ENCODE measurements at places on chromosomes 12 and 14.

- peak; percentile 23 for DNase-seq
These were observed 168.3 kb downstream of the DAD1 start for GRCh38 chr14:22420598-22421186.

DNA sequence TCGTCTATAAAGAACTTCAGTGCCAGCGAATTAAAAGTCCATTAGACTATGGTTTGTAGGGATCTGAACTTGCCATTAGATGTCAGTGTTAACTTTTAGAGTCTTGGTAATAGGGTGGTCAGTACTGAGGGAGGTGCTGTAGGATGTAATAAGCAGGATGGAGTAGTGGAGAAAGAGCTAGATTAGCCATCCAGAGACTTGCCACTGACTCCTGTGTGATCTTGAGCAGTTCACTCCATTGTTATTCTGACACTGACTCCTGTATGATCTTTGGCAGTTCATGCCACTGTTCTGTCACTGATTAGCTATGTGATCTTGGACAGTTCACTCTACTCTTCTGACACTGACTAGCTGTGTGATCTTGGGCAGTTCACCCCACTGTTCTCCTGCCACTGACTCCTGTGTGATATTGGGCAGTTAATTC is 133.6 kb downstream of the TTLL5 start:
- no peak for DNase-seq

- peak; percentile 96 for DNase-seq
These were observed 6.3 kb downstream of the LRRC74A start for GRCh38 chr14:76832503-76832988.

GRCh38 chr12:89138048-89138852 is 214.1 kb downstream of the DUSP6 start:
- DNase-seq: no peak

GRCh38 chr12:114933428-114934160 is 249.6 kb upstream of the TBX3 start:
- DNase-seq: no peak

- no peak for DNase-seq
These were observed 112.0 kb upstream of the PDZRN4 start for GRCh38 chr12:41076114-41076513.

DNA sequence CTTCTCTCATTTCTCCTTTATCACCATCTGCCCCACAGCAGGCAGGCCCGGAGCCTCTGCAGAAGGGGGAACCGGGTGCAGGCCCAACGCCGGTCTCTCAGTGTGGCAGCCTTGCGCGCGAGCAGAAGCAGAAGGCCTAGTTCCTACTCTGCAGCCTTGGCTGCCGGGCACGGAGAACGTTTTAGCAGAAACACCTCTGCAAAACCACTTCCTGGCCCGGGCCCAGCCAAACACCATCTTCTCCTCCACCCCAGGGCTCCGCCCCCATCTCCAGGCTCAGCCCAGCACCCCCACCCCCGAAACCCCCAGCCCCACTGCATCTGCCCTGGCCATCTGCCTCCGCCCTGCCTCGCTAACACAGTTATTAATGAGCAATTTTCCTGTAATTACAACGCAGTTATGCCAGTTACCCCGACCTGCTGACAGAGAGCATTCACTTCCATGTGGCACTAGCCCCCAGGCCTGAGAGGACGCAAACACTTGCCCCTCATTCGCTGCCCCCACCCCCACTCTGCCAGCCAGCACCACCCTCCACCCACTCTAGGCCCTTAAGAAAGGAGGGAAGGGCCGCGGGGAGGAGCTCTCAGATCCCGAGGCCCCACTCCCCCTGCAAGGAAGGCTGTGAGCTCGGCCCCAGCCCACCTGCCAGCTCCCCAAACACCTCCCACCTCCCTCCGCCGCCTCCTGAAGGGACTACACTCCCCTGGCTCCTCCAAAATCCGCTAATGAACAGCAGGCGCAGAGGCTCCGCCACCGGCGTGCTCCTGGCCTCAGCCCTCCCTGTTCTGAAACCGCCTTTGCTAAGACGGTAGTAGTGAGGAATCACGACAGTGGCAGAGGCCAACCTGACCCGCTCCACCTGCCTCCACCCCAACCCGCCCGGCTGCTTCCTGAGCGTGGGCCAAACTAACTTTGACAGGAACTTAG is 44.7 kb upstream of the FBRSL1 start:
- peak; percentile 67 for DNase-seq

DNA sequence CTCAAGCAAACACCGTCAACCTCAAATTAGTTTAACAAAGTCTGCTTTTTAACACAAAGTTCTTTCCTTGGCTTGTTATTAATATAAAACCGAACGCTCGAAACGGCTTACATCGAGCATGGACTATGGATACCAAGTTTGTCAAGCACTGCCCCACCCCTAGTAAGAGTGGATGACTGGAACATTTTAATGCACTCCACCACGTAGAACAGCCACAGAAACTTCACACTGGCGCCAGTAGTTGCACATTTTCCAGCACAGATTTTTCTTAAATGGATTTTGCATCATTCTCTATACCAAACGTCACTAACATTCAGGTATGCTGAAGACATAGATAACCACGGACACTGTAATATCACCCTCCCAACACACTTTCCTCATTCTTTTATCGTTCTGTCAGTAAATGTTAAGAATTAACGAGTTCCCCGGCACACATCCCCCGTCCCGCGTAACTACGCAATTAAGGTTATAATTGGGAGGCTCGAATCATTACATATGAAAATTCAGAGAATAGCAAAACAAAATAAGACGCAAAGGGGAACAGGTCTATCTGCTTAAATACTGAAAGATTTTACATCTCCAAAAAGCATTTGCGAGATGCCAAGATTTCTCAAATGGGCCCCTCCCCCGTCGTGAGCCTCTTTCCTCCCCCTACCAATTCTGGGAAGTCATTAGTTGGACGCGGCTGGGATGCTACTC is 990 bp downstream of the FERMT2 start:
- no peak for DNase-seq

- DNase-seq: peak; percentile 51
These were observed 35.0 kb downstream of the CORO1C start for GRCh38 chr12:108696111-108696995.

DNA sequence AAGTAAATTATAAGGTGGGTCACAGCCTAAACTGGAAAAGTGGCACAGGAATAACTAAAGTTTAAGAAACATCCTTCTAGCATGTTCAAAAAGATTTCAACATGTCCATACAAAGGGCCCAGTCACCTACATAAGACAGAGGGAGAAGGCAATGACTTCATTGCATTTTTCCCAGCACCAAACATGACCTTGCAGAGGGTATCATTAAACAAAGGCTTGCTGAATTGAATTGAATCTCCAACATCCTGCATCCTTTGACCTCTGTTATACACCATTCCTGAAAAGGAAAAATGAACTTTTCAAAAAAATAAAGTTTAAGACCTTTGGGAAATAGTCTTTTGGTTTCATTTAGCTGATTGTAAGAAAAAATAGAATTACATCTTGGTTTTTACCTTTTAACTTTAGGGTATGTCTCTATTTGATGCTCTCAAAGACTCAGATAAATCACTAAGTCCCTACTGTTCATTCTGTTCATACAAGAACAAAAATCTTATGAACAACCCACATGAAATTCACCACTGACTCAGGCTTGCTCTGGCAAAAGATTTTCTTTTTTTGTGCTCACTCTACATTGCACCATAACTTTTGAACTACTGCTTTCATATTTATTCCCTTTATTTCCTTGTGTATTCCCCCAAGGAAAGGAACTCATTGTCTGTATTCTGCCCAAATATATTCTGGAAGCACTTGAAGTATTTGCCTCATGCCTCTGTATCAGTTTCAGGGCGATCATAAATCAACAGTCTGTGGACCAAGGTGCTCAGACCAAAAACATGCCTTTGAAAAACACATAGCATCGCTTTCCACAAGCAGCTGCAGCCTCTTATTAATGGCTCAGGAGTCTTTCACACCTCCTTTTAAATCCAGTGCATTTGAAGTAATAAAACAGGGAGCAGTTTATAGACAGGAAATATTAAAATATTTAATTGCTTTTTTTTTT is 121.7 kb downstream of the DUSP6 start:
- no peak for DNase-seq

- no peak for DNase-seq
These were observed 302.0 kb upstream of the SYT1 start for GRCh38 chr12:78562368-78563205.

DNA sequence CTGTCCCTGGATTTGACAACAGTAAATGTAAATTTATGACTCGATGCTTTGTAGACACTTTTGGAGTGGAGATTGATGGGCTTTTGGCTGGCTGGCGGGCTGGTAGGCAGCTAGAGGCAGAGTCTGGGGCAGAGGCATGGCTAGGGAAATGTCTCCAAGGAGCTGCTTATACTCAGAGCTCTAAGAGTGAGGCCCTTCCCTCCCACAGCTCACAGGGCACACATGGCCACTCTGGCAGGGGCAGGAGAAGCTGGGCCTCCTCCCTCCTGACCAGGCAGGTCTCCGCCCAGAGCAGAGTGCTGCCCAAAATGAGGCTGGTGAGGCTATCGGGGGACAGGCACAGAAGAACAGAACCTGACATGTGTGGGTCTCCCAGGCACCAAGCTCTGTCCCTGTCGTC is 67.5 kb downstream of the GALNT16 start:
- DNase-seq: no peak

DNA sequence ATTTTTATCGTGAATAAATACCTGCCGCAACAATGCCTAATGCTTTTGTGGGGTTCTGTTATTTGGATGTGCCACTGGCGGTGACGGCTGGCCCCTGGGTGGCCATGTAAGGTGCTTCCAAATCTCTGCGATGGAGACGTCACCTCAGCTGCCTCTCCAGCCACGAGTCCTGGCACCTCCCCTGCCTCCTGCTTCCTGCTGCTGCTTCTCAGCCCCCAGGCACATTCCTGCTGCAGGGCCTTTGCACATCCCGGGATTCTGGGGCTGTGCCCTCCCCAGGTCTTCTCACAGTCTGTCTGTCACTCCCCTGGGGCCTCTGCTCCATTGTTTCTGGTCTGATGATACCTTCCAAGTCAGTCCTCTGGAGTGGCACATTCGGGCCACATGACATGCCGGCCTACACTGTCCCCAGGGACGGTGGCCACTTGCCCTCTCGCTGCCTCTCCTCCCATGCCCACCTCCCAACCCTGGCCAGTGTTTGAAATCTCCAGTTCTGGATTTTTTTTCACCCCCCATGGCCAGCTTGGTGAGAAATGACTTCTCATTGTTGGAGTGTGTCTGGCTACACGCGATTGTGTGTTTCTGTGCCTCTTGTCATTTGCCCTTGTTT is 151.8 kb downstream of the KIF26A start:
- DNase-seq: no peak

All from inflammatory macrophage (primary cell).